ENCODE measurements at places on chromosomes 5 and 9. TPM values are rescaled to one million over a fixed set of nuclear protein-coding genes. Genes with fewer than 3 reads are reported as not detected.

GRCh38 chr5:145976431-145977155, 40.2 kb downstream of the SH3RF2 start:
- DNase-seq = no peak
- H3K4me3 ChIP-seq = no peak overlapping the region
- no peaks in the 10 kb centered on the region for H3K36me3 ChIP-seq

DNA sequence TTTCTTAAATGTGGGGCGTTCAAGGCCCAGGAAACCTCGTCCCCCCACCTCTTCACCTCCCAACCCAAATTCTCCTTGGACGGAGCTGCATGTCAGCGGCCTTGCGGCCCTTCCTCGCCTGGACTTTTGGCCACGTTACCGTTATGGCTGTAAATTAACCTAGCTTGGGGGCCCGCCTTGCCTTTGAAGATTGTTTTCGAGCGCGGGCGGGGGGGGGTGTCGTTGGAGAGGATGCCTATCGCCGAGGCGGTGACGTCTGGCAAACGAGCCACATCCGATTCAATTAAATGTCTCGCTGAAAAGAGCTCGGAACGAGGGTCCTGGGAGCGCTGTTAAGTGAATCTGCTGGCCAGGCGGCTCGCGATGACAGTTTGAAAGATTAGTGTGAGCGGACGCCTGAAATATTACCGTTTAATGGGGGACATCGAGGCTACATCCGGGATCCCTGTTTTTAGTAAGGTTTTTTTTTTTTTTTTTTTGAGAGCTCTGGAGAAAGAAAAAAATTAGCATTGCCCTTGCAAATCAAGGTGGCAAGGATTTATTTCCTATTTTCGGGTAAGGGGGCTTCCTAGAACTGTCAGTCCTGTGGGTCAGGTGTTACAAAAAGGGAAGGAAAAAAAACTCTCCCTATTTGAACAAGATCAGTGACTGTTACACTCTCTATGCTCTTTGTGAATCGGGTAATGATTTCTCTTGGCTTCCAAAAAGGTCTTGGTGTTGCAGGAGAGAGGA, 2.3 kb upstream of the NKX2-5 start:
- H3K36me3 ChIP-seq = no peaks in the 10 kb centered on the region
- H3K27ac ChIP-seq = no peak overlapping the region
- no peaks in the 10 kb centered on the region for H3K27me3 ChIP-seq
- DNase-seq = no peak

- H3K36me3 ChIP-seq = no peaks in the 10 kb centered on the region
- H3K27me3 ChIP-seq = no peaks in the 10 kb centered on the region
- no peak for DNase-seq
Measured at GRCh38 chr5:85927632-85928031, 690.1 kb upstream of the COX7C start.

DNA sequence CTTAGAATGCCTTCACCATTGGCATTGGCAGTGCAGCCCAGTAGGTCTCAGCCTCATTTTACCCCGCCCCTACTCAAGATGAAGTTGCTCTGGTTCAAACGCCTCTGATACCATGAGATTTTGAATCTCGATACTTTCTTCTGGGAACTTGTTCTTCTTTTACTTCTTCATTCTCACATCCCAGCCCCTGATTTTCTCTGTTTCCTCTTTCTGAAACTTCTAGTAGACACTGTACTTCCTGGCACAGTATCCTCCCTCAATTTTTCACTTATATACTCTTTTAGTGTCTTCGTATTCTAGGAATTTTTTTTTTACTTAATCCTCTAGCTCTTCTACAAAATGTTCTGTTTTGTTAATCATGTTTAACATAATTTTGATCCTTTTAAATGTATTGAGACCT, 13.1 kb upstream of the ZNF79 start:
- no peak overlapping the region for H3K4me3 ChIP-seq
- H3K27ac ChIP-seq = no peak overlapping the region
- H3K27me3 ChIP-seq = no peaks in the 10 kb centered on the region
- H3K36me3 ChIP-seq = no peaks in the 10 kb centered on the region

Gene ZNF366
- total RNA-seq = not detected

Gene NRARP
- 22.2 TPM for total RNA-seq

Measured in HCT116 (cell line).